ENCODE measurements at places on chromosomes 2 and 18. TPM values are rescaled to one million over a fixed set of nuclear protein-coding genes. Genes with fewer than 3 reads are reported as not detected.
A peak's percentile ranks its signal among the peaks of the same experiment; 100 is the strongest.

The TMEM200C gene
- 0.32 TPM for total RNA-seq

- DNase-seq, result no peak
Measured at GRCh38 chr2:233838251-233838650, 16.1 kb downstream of the HJURP start.

DNA sequence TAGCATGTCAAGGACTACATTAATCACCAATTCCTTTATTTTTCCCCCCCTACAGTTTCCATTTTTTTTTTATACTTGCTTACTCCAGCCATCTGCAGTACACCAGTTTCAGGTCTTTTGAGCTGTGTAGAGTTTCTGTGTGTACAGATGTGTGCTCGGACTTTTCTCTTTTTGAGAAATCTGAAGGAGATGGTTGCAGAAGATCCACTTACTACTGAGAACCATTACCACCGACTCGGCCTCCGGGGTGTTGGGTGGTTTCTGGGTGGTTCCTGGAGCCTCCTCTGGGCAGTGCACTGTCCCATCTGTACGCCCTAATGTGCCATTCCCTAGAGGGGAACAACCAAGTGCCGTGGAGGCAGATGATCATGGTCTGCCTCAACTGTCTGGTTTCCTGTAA, 15.4 kb upstream of the LYPD6B start:
- no peak for DNase-seq

- no peak for DNase-seq
Measured at GRCh38 chr2:212154477-212154878, 384.1 kb downstream of the ERBB4 start.

DNA sequence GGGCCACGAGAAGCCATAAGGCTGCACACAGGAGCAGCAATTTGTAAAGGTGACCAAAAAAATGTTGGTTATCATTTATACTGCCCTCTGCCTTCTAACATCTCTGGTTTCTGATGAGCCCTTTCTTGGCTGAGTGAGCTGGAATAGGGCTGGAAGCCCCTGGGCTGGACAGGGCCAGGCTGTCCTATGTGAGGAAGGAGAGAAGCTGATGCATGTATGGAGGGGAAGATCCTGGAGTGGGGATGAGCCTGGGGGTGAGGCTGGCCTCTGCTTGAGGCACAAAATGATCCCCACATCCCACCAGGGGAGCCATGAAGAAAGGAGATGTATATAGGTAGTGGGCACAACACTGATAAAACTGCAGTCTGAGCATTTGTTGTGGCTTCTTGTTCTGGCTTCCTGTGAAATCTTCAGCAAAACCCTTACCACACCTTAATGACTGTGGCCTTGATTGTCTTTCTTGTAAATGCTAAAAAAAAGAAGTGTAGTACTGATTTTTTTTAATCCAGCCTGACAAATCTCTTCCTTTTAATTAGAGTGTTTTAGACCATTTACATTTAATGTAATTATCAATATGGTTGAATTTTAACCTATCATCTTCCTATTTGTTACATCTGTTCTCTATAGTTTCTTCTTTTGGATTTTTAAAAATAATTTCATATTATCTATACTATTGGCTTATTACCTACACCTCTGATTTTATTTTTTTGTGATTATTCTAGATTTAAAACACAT, 5.6 kb downstream of the SNED1 start:
- no peak for DNase-seq

- no peak for DNase-seq
Measured at GRCh38 chr2:38835015-38835601, 40.6 kb downstream of the DHX57 start.

DNA sequence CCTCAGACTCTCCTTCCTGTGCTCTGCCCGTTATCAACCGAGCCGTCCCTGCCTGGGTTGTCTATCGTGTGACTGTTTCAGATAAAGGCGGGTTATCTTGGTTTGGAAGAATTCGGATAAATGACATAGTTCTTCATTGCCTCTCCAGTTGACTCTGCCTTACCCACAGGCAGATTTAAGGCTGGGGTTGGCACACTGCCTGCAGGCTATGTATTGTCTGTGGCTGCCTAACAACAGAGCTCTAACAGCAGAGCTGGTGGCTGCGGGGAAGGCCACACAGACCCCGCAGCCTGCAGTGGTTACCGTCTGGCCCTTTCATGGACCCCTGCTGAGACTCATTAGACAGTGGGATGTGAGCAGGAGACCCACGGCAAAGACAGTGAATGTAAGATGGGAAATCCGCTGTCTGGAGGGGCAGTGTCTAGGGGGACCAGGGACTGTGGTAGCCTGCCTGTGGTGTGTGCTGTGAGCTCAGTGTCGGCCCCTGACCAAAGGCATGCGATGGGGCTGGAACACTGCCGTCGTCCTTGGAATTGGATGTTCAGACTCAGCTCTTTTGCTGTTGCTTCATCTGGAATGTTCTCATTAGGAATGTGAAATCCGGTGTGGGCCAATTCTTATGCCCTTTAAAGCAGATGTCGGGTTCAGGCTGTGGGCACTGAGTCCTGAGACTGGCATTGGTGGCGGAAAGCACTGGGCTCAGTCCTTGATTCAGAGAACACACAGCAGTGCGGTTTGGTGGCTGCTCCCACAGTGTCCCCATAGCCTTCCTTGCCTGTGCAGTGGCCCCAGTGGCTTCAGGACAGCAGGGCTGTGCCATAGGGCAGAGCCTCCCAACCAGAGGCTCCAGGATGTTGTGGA, 44.5 kb downstream of the SH3RF3 start:
- DNase-seq, result peak; percentile 86
